ENCODE measurements at places on chromosomes 5 and 9.

DNA sequence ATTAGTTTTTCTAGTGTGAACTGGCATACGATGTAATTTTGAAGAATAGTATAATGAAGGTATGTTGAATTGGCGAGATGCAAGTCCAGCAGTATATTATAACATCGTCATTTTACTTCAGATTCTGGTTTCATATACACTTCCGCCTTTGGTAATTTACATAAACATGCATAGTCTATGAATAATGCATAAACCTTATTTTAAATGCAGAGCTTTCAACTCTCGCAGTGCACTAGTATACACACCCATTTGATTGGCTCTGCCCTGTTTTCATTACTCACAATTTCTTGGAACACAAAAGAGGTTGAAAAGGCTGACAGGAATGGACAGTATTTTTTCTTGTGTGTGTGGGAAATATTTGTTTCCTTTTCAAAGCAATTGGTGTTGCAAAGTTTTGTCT lies 128.9 kb upstream of the CCNH start:
- DNase-seq, result no peak

- DNase-seq, result no peak
Measured at GRCh38 chr9:7478646-7479045, 320.9 kb downstream of the DMAC1 start.

DNA sequence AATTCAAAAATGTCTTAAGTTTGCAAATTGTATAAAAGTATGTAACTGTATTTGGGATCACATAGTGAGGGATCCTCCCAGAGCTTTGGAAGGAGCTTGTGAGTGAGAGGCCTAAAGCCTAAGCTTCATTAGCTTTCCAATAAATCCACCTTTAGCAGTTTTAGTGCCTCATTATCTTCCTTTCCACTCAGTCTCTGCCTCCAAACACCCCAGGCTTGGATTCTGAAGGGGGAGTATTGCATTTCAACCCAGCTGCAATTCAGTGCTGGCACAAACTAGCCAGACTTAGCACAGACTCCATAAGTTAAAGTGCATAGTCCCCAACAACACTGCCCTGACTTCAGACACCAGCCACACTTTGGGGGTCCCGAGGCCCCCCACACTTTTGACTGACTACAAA lies 113.5 kb downstream of the SMARCA2 start:
- DNase-seq, result no peak

DNA sequence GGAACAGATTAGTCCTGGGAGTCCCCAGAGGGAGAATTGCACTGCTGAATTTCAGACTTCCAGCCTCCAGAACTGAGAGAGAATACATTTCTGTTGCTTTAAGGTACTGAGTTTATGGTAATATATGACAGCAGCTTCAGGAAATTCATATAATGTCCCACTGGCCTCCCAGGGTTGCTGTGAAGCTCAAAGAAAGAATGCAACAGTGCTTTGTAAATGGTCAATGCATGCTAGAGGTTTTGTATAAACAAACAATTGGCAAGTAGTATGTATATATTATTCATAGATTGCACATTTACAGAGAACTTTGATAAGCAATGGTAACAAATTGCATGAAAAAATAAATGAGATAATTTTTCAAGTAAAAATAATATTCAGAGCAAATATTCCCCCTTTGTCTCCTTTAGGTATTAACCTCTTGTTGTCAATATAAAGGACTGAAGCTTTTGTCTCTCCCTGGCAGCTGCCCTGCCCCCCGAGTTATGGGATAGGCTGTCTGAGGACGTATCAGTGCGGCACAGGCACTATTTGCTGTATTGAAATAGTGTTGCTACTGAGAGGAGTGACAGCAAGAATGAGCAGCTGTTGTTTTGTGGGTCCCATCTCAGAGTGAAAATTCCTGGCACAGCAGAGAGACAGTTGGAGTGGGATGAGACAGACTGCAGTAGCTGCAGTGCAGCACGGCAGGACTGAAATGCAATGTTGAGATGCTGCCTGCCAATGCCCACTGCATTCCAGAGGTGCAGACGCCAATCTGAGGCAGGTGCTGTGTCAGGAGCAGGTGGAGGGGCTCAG lies 194.2 kb upstream of the GLRA1 start:
- no peak for DNase-seq

- DNase-seq, result no peak
Measured at GRCh38 chr9:20562051-20562450, 60.2 kb downstream of the MLLT3 start.

Data from CD4-positive, alpha-beta T cell treated with Interferon alpha-2 for 1 hour (primary cell).